ENCODE measurements at places on chromosomes 1 and 21. TPM values are rescaled to one million over a fixed set of nuclear protein-coding genes. Genes with fewer than 3 reads are reported as not detected.

The SPATA46 gene
- not detected for total RNA-seq

The LCE1C gene
- total RNA-seq, result not detected

DNA sequence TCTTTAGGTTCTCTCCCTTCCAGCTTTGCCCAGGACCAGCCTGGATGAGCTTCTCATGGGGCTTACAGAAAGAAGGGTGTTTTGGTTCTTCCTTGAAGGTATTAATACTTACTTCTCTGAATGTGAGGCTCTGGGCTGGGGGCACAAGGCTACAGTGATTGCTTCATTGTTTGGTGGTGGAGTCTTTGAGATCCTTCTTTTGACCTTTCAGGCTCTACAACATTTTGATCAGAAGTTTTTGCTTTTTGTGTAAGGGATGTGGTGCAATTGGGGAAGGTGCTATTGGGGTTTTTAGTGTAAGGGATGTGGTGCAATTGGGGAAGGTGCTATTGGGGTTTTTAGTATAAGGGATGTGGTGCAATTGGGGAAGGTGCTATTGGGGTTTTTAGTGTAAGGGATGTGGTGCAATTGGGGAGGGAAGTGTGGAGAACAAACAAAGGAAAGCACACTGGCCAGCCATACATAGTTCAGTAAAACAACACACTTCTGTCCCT, 103.6 kb upstream of the IVNS1ABP start:
- DNase-seq, result no peak

DNA sequence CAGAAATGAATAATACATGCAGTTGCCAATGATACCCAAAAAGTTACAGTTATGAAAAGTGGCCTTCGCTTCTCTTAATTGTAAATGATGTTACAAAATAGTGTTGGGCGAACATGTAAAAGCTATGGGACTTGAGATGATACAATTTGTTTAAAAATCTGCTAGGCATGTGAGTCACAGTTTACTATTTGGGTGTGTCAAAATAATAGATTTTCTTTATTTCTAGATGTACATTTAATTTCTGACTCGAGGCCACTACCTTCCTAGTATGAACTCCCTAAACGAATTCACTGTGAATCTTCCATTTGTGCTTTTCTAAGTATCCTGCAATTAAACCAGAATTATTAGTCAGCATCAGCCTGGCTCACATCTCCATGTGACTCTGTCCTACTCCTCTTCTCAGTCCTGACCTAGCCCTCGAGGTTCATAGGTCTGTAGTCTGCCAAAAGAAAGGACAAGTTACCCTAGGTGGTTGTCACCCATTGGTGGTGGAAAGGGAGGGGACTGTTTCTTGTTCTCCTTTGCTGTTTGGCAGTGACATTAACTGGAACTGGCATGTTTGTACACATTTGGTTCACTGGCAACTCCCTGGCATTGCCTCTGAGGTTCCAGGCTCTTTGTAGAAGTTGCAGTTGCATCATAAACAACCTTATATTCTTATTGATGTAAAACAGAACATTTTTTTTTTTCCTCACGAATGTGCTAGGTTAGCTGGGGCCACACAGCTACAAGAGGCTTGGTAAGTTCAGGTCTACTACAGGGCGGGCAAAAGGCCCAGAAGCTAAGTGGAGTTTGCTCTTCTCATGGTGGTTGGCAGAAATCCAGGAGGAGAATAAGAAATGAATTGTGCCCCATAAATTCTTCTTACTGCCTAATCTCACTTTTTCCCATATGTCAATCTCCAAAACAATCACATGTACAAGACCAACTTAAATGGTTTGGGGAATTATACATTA, 746.5 kb upstream of the ADAMTS5 start:
- no peak for DNase-seq

- peak; percentile 21 for DNase-seq
Observed at GRCh38 chr1:247373721-247374141, 42.1 kb upstream of the ZNF496 start.

All from pancreas (tissue), 10 donors.